ENCODE measurements at places on chromosomes 2 and 18. TPM values are rescaled to one million over a fixed set of nuclear protein-coding genes. Genes with fewer than 3 reads are reported as not detected.

DNA sequence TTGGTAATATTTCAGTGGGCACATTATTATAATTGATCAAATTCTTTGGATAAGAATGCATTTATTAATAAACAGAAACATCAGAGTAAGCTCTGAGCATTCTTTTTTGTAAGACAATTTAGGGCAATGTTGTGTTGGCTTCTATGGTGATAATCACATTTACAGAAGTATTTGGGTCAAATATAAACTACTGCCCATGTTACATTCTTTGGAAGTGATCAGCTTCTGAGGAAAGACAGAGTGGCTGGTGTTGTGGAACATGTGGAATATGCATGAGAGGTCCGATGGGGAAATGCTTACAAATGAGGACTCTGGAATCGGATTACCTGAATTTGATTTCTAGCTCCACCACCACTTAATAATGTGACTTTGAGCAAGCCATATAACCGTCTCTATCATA lies 19.4 kb downstream of the SERPINB13 start:
- no peak for DNase-seq

DNA sequence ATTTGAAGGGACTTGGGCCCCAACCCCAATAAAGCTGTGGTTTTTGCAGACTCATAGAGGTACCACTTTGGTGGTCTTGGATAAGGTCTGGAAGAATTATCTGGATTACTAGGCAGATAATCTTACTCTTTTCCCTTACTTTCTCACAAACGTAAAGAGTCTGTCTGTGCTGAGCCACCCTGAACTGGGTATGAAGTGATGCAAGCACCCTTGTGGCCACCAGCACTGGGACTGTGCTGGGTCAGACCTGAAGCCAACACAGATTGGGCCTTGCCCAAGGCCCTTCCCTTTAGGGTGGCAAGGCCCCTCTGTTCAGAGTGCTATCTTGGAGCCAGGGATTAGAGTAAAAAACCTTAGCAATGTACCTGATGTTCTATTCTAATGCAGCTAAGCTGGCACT lies 827.0 kb upstream of the RAB6C start:
- no peak for DNase-seq

Gene LBX2
- 0.20 TPM for total RNA-seq

GRCh38 chr2:145258903-145259579 lies 739.1 kb upstream of the ZEB2 start:
- no peak for DNase-seq

Gene CD8B
- 0.59 TPM for total RNA-seq

- no peak for DNase-seq
These were observed 9.7 kb downstream of the ZBTB7C start for GRCh38 chr18:48399303-48400075.
